ENCODE measurements at places on chromosomes 13 and 19.

DNA sequence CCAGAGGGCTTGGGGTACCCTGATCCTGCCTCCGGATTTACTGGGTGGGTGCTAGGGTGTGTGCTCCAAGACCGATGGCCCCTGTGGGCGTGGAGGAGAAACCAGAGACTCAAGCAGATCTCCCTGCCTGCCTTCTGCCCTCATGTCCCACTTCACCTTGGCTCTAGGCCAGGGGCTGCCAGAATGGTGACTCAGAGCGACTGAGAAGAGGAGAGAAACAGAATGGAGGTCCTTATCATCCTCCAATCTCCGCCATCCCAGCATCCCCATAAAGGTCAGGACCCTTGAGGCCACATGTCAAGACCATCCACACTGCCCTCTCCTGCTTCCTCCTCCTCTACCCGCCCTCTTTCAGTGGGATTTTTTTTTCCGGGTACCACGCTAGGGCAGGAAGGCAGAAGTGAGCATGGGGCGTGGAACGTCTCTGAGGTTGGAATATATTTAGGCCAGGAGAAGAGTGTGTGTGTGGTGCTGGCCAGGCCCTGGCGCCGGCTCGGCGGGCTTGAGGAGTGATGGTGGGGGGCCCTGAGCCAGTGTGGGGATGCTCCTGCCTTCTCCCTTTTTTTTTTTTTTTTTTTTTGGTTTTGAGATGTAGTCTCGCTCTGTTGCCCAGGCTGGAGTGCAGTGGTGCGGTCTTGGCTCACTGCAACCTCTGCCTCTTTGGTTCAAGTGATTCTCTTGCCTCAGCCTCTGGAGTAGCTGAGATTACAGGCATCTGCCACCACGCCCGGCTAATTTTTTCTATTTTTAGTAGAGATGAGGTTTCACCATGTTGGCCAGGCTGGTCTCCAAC, 22.3 kb downstream of the IER2 start:
- peak; percentile 26 for DNase-seq

DNA sequence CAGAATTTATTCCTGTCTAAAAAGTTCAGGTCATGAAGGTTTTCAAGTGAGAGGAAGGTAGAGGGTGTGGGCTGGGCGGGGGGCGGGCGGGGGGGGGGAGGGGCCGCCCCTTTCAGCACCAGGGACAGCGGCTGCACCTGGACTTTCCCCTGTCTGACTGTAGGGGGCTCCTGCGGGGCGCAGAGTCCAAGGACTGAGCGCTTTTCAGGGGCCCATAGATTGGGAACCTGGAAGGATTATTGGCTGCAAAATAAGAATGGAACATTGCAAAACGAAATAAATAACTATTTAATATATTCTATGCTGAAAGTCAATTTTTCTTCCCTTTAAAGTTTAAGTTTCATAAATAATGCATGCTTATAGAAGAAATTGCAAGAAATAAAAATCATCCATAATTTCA, 8.9 kb upstream of the CYP4F3 start:
- DNase-seq: no peak

GRCh38 chr13:74316547-74316946, 182.3 kb upstream of the KLF12 start:
- no peak for DNase-seq

- DNase-seq: no peak
These were observed 18.3 kb downstream of the MED26 start for GRCh38 chr19:16609511-16610200.

- DNase-seq: no peak
These were observed 10.5 kb downstream of the DACT3 start for GRCh38 chr19:46650445-46650844.

DNA sequence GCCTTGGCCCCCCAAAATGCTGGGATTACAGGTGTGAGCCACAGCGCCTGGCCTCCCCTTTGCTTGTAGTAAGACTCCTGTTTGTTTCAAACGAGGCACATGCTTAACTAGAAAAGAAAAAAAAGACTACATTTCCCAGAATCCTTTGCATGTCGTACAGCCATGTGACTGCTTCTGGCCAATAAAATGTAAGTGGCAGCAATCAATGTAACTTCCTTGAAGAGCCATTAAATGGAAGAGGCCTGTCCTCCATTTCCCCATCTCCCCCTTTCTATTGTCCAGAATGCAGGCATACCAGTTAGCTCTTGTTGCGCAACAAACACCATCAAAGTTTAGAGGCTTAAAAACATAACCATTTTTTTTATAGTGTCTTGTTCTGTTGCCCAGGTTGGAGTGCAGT, 10.4 kb upstream of the GPR32 start:
- no peak for DNase-seq

DNA sequence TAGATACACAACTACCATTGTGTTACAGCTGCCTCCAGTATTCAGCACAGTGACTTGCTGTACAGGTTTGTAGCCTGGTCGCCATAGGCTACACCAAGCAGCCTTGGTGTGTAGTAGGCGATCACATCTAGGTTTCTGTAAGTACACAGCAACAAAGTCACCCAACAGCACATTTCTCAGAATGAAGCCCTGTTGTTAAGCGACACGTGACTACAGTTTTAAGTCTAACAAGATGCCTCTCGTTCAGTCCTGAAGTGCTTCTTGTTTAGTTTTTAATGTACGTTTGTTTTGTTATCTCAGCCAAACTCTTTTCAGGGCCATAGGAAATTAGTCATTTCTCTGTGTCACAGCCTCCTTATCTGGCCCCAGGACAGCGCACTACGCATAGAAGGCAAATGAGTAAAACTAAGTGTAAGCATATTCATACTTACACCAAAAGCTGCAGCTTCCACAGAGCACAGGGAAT, 50.0 kb upstream of the GPR183 start:
- no peak for DNase-seq

GRCh38 chr13:113145496-113145895, 13.0 kb upstream of the PROZ start:
- DNase-seq: no peak

GRCh38 chr19:5587071-5587455, 19.3 kb upstream of the TINCR start:
- DNase-seq: no peak

DNA sequence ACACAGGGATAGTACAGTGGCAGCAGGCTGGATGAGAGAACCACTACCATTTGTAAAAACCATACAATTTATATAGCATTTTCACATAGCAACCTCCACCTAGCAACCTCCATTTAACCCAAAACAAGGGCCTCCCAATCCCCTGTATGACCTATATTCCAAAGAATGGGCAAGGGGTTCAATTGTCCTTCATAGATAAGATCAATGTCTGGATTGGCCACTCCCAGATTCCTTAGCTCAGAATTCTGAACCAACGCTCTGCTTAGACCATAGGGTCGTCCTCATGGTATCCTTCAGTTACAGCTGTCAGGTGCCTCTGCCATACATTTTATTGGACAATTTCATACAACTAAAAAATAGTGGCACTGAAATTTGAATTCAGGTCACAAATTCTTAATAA, 166.2 kb downstream of the KCTD12 start:
- DNase-seq: no peak

GRCh38 chr19:8208119-8208921, 850 bp upstream of the CERS4 start:
- no peak for DNase-seq

- DNase-seq: no peak
These were observed 17.9 kb downstream of the RCBTB1 start for GRCh38 chr13:49567491-49567890.

DNA sequence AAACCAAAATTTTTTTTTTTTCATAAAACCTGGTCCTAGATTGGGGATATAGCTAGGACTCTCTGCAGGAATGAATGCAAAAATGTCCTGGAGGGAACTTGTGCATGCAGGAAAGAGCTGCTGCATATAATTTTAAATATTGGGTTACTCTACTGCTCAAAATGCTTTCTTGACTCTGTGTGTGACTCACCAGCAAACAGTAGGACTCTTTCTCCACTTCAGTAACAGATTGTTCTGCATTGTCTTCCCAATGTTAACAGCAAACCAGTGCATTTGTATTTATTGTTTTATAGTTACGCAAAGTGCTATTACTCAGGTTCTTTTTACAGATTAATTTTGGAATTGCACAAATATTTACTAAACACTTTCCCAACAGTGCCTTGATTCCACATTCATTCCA, 163.7 kb upstream of the KL start:
- DNase-seq: no peak

GRCh38 chr19:584240-585001, 5.3 kb upstream of the HCN2 start:
- peak; percentile 81 for DNase-seq

DNA sequence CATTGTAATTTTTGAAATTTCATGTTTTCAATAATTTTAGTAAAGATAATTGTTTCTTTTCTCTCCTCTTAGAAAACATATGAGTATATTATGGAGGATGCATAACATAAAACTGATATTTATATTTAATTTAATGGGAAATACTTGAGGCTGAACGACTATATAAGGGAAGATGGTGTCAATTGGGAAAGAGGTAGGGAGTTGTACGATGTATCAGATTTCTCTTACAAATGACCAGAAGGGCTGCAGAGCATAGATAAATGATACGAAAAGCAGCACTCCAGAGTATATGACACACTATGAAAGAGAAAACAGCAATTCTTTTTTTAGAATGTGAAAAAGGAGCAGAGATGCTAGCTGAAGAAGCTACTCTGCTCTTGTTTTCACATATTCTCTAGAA, 1308.0 kb upstream of the MIR17HG start:
- DNase-seq: no peak

DNA sequence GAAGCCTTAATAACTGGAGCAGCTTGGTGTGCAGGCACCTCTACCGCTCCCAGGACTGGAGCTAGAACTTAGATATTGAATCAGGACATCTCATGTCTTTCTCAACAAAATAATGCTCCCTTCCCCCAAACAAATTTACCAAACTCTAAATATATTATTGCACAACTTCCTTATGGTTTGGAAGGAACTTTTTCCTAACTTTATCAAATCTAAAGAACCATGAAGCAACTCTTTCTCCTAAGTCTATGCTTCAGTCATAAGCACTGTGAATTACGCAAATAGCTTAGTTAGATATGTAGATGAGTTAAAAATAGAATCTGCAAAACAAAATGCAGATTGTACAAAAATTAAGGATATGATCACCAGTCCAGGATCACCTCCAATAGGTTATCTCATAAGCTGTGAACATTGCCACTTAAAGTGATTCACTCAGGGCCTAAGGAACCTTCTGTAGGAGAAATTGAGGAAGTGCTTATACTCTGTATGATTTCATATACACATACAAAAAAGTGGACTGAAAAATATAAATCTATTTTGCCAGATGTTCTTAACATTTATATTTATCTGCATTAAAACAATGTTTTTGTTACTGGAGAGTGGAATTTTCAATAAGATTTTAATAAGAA, 20.4 kb upstream of the MAB21L1 start:
- DNase-seq: no peak

GRCh38 chr19:4775627-4776152, 15.8 kb upstream of the FEM1A start:
- DNase-seq: no peak

- DNase-seq: peak; percentile 72
These were observed 60.5 kb downstream of the CELF5 start for GRCh38 chr19:3284759-3285646.

- no peak for DNase-seq
These were observed 69.5 kb upstream of the FNDC3A start for GRCh38 chr13:48906200-48906599.

DNA sequence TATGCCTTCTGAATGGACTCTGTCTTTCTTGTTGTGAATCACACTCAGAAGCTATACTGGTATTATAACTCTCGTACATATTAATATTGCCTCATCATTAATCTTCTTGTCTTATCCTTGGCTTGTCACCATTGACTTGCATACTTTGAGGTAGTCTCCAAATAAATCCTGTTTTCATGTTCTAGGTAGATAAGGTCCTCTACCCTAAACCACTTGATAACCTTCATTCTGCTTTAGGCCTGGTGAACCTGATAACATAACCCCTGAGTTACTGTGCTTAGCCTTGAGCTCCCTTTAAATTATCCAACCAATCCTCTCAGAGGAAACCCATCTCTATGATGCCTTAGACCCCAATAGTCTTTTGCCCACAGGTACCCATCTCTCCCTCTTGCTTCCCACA, 1162.3 kb downstream of the SLITRK1 start:
- no peak for DNase-seq
